ENCODE measurements at places on chromosomes 5 and 9. TPM values are rescaled to one million over a fixed set of nuclear protein-coding genes. Genes with fewer than 3 reads are reported as not detected.
A peak's percentile ranks its signal among the peaks of the same experiment; 100 is the strongest.

- peaks cover 5% of the 10 kb centered on the region for H3K4me1 ChIP-seq
- no peaks in the 10 kb centered on the region for H3K27me3 ChIP-seq
- no peak for DNase-seq
- H3K27ac ChIP-seq: no peak overlapping the region
These were observed 11.0 kb downstream of the NCS1 start for GRCh38 chr9:130183133-130183762.

The POLR1E gene
- total RNA-seq: 10.8 TPM

- no peak overlapping the region for H3K4me3 ChIP-seq
- no peaks in the 10 kb centered on the region for H3K27me3 ChIP-seq
- no peak for DNase-seq
- no peaks in the 10 kb centered on the region for H3K36me3 ChIP-seq
- H3K4me1 ChIP-seq: no peaks in the 10 kb centered on the region
These were observed 257.9 kb downstream of the ZSWIM6 start for GRCh38 chr5:61589946-61590345.

- H3K36me3 ChIP-seq: no peaks in the 10 kb centered on the region
- H3K4me1 ChIP-seq: no peaks in the 10 kb centered on the region
- no peaks in the 10 kb centered on the region for H3K27me3 ChIP-seq
- H3K27ac ChIP-seq: no peak overlapping the region
These were observed 18.9 kb downstream of the PDE4D start for GRCh38 chr5:59874675-59875074.

The FBLL1 gene
- 0.58 TPM for total RNA-seq

- no peak for DNase-seq
- H3K4me1 ChIP-seq: no peaks in the 10 kb centered on the region
- no peak overlapping the region for H3K27ac ChIP-seq
- no peaks in the 10 kb centered on the region for H3K27me3 ChIP-seq
- H3K36me3 ChIP-seq: no peaks in the 10 kb centered on the region
- H3K4me3 ChIP-seq: no peak overlapping the region
These were observed 88.8 kb downstream of the OTULIN start for GRCh38 chr5:14753292-14753691.

DNA sequence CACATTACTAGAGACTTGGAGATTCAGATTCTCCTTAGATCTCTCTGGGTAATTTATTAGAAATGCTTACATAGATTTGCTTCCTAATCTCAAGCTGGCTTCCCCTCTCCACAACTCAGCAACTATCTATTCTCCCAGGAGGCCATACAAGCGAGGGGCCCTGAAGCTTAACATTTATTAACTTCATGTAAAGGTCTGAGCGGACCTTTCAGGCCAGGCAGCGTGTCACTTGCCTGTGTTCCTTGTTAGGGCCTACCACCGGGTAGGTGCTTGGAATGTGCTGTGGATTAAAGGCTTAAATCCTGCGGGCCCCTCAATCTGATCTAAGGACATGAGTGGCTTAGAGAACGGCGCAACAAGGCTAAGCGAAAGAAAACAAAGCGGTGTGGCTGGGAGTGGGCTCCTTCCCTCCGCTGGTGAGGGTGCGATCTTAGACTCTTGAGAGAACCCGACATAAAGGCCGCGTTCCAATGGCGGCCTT, 712 bp upstream of the HSPA4 start:
- no peak for DNase-seq
- H3K4me3 ChIP-seq: peak overlapping the region; percentile 76
- H3K27me3 ChIP-seq: no peaks in the 10 kb centered on the region
- no peaks in the 10 kb centered on the region for H3K4me1 ChIP-seq
- no peaks in the 10 kb centered on the region for H3K36me3 ChIP-seq
- H3K27ac ChIP-seq: peak overlapping the region; percentile 99

- H3K4me1 ChIP-seq: no peaks in the 10 kb centered on the region
- H3K27ac ChIP-seq: no peak overlapping the region
- no peaks in the 10 kb centered on the region for H3K36me3 ChIP-seq
- no peak overlapping the region for H3K4me3 ChIP-seq
- no peak for DNase-seq
These were observed 33.9 kb upstream of the AOPEP start for GRCh38 chr9:94692601-94693000.

All from colonic mucosa (tissue), 4 donors.